ENCODE measurements at places on chromosomes 1 and 21.

DNA sequence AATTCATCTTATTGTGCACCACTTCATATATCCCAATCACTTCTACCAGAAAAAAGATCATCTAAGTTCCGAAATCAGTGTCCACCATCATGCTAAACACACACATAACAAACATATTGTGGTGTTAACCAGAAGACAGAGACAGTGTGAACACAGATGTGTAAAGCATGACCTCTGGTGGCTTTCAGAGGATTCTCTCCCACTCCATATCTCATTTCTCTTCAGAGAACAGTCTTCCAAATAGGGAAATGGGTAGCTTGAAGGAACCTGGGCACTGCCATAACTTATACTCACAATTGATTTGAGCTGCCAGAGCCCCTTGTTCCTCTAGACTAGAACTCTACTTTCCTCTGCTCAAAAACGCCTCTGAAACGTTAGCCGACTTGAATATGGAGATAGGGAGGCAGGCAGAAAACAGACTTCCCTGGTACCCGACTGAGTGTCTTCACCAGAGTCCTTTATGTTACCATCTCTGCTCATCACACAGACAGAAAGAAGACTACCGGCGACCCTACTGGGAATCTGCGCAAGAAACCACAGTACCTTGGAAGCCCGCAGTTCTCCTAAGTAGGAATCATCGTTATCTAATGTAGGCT lies 1.8 kb upstream of the ELAPOR1 start:
- DNase-seq, result peak; percentile 38

- DNase-seq, result no peak
These were observed 43.4 kb downstream of the LDLRAD2 start for GRCh38 chr1:21855257-21856096.

DNA sequence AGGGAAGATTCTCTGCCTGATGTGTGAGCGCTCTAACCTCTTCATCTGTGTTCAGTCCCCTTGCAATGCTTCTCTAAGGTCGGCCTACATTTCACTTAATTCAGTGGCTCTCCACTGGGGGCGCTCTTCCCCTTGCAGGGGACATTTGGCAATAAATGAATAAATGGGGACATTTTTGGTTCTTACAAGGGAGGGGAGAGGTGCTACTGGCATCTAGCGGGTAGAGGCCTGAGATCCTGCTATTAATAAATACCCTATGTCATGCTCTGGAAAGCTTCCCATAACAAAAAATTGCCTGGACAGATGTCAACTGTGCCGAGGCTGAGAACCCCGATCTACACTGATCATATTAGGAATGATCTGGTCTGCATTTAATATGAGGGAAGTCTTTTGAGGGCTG lies 25.9 kb upstream of the DNAJC11 start:
- peak; percentile 11 for DNase-seq

DNA sequence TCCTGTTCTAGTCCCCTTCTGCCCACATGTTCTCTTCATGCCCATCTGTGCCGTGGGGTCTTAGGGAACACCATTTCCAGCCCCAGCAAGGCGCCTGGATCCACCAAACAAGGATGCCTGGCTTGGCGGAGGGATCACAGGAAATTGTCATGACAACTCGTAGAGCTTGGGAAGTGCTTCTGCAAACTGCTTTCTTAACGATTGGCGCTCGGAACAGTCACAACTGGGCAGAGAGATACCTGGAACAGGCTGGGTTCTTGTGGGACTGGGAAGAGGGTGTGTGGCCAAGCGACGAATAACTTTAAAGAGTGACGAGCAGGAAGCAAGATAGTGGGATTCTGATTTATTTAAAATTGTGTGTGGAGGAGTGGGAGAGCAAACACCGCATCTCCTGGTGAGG lies 329.8 kb downstream of the RPS6KC1 start:
- no peak for DNase-seq

DNA sequence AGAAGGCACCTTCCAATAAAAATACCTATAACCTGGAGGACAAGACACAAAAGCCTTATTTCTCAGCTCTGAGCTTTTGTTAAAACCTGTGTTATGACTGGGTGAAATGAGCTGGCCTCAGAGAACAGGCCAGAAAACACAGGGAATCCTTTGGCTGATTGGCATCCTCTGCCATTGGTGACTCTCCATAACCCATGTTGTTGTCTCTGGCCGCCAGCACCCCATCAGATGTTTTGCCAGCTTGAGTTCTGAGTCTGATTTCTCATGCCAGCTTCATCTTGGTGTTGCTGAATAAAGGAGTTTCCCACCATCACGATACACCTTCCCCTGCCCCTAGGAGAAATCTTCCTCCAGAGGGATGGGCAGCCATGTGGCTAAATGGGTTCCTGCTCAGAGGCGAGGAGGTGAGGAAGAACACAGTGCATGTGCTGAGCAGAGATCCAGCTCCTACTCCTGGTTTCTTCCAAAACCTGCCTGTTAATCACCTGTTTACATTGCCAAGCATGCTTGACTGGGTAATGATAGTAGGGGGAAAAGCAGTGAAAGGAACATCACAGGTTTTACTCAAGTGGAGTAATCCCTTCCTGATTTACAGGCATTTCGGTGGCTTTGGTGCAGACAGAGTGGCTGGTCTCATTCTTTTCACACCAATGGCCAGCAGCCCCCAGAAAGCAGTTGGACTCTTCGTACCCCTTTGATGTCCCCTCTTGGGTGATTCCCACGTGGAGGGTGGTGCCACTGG lies 109.8 kb downstream of the ROR1 start:
- DNase-seq, result peak; percentile 15

DNA sequence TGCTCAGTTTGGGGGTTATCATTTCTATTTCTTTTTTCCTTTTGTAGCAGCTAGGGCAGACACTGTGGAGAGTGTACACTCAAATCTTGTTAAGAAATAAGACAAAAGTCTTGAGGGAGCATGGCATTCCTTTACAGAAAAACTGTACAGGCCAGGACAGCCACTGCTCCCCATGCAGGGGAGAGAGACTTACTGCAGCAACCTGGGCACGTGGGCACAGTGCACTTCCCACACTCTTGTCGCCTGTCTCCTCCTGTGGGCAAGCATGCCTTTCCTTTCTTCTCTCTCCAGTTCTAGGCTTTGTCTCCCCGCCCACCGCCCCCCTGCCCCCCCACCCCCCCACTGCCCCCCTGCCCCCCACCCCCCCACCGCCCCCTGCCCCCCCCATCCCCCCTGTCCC lies 51.9 kb downstream of the PHC2 start:
- no peak for DNase-seq

DNA sequence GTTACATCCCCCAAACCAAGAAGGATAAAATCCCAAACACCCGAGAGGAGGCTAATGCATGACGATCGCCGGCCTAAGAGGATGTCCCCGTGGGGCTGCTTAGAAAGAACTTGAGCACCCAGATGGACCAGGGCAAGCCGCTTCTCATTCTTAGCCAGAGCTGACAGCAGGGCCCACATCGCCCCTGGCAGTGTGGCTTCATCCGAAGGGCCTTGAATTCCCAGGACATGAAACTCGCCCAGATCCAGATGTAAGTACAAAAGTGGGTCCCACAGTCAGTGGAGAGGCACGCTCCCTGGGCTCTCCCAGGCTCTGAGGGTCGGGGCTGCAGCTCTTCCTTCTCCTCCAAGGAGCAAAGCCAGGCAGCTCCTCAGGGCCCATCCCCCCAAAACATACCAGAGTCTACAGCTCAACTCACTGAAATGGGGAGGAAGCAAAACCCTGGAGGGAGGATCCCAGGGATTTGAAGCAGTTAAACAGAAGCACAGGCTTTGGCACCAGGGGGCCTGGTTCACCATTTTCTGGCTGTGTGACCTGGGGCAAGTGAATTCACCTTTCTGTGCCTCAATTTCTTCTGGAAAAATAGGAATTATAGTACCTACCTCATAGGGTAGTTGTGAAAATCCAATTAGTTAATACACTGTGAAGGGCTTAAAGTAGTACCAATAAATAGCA lies 85.6 kb downstream of the MAN1C1 start:
- DNase-seq, result no peak

DNA sequence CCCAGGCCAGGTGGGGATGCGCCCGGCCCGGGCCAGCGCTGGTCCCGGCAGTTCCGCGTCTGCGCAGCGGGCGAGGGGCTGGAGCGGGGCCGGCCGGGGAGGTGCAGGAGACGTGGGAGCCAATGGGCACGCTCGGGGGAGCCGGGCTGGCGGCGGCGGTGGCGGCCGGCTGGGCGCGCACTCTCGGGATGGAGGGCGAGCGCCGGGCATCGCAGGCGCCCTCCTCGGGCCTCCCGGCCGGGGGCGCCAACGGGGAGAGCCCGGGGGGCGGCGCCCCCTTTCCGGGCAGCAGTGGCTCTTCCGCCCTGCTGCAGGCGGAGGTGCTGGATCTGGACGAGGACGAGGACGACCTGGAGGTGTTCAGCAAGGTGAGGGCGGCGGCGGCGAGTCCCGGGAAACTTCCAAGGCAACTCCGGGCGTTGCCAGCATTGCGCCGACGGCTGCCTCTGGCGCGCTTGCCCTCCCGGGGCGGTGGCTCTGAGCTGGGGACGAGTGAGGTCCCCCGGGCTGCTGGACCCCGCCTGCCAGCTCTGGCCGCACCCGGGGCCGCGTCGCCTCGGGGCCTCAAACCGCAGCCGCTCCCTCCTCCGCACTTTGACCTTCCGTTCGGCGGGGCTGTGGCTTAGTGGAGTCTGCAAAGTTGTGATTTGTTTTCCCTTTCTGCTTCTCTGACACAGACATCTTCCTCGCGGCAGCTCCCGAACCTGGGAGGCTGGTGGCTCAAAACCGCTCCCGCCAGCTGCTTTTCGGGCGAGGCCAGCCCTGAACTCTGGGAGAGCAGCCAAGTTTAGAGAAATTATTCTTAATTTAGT lies at the start of gene SNX7:
Gene SNX7, plus strand, starts transcription at position 178 of the 812 bp plus-strand sequence. Its CDS starts 11 bp downstream, at position 189.
- DNase-seq, result peak; percentile 66

- DNase-seq, result no peak
These were observed 344.0 kb downstream of the HLX start for GRCh38 chr1:221223281-221223680.

GRCh38 chr1:224045556-224045955 lies 68.4 kb upstream of the FBXO28 start:
- no peak for DNase-seq

GRCh38 chr1:156704930-156705320 lies 458 bp downstream of the CRABP2 start:
- no peak for DNase-seq

GRCh38 chr1:55054396-55054795 lies 15.0 kb downstream of the PCSK9 start:
- DNase-seq, result no peak

DNA sequence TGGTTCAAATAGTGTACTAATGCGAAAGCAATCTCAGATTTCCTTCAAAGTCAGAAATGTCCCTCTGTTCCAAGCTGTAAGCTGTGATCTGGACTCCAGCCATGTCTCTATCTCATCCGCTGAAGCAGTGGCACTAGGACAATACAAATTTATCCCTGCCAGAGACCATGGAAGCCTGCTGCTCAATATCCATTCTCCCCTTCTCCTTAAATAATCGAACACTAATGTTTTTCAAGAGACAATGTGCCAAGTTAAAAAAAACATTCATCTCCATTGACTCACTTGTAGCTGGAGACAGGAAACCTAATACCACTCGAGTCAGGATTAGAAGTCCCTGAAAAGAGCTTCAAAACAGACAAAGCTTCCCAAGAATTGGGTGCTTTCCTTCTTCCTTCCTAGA lies 38.5 kb upstream of the PGBD5 start:
- DNase-seq, result peak; percentile 15

GRCh38 chr1:156148216-156148615 lies 5.2 kb upstream of the SEMA4A start:
- DNase-seq, result no peak

DNA sequence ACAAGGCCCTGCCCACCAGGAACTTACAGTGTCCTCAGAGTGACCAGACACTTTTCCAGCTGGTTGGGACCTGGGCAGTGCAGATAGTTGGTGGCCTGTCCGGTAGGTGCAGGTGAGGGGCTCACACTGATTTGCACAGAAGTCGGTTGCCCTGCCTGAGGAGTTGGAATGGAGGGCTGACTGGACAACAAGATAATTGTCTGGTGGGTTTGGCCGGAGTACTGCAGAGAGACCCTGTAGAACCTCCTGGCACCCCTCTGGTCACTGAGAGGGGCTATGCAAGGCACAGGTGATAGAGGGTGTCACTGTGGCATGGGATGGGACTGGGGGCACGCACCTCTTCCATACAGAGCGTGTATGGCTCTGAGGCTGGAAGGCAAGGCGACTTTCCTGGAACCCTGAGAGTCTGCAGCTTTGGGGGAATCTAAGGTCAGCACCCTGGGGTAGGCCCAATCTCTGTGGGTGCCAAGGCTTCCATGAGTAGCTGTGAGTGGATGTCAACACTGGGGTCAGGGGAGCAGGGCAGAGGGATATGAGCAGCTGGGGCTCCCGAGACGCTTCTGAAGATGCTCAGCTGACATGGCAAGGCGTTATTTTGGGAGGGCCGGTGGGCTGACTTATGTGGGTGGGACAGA lies 7.6 kb upstream of the PLA2G2D start:
- DNase-seq, result no peak

GRCh38 chr1:5830771-5831599 lies 161.2 kb downstream of the NPHP4 start:
- no peak for DNase-seq

DNA sequence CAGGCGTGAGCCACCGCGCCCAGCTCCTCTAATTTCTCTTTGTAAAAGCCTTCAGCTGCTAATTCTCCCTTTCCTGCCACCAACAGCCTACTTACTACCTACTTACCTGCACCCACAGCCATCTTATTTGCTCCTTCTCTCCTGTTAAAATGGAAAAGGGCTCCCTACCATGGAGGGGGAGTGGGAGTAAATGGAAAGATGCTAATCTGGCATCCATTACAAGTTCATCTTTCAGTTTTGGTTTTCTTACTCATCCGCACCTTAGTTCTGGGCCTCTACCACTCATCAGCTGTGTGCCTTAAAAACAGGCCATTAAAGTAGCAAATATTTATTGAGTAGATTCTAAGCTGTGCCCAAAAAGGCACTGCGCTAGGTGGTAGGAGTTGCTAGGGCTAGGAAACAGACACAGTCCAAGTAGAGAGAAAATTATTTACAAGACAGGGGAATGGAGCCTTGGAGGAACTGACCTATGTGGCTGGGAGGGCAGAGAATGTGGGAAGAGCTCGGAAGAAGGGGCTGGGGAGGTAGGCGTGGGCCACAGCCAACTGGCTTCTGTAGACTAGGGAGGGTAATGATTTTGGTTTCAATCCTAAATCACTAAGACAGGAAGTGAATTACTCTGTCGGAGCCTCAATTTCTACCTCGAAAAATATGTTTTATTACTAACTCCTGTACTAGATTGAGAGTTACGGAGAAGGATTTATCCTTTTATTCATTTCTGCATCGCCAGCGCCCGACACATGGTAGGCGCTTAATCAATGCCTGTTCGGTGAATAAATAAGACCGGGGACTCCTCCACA lies 685 bp upstream of the DDI2 start:
- no peak for DNase-seq

GRCh38 chr1:153793973-153794615 lies 18.9 kb downstream of the SLC27A3 start:
- no peak for DNase-seq

DNA sequence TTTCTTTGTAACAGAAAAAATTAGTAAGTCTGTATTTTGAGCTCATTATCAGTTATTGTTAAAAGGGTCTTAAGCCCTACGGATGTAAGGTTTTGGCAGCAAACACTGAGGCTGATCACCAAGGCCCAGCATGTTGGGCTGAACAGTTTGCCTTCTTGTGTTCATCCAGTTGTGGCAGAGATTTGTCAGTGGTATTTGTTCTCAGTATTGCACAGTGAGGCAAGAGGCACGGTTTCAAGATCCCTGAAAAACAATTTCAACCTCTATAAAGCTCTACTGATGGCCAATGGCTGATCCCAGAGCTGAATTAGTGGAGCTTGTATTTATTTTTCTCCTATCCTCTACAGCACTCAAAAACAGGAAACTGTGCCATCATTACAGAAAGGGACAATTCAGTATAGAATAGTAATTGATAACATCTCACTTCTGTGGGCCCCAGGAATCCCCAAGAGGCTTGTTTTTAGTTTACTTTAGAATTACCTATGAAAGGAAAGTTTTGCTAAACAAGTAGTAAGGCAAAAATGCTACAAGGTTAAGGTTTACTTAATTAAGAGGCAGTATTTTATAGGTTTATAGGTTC lies 191.8 kb upstream of the RAB4A start:
- peak; percentile 19 for DNase-seq

All from NCI-H345 (cell line).